ENCODE measurements at places on chromosomes 1 and 21.

GRCh38 chr1:100834777-100835660, 59.6 kb downstream of the EXTL2 start:
- DNase-seq = no peak

DNA sequence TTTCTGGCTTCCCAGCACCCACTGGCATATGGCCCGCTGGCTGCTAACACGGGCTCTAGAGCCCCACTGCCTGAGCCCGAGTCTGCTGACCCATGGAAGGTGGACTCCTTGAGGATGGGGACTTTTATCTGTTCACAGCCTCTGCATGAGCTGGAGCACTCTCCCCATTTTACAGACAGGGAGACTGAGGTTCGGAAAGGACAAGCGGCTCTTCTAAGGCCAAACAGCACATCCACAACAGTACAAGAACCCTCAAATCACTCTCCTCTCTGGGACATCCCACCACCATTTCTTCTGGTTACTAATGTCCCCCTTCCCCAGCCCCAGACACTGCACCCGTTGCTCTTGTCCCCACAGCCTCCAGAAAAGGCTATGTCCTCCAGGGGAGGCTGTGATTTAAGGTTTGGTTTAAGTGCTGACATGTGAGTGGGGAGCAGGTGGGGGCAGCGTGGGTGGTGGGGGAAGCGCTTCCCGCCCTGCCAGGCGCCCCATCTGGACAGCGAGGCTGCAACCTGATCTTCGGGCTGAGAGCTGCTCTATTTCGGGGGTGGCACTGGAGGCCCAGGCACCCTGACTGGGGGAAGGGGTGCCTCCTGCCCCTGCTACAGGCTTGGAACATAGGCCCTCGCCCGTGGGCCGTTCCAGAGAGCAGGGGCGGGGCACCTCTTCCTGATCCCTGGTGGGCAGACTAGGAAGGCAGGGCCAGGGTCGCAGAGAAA, 104.8 kb upstream of the WNT4 start:
- DNase-seq = no peak

DNA sequence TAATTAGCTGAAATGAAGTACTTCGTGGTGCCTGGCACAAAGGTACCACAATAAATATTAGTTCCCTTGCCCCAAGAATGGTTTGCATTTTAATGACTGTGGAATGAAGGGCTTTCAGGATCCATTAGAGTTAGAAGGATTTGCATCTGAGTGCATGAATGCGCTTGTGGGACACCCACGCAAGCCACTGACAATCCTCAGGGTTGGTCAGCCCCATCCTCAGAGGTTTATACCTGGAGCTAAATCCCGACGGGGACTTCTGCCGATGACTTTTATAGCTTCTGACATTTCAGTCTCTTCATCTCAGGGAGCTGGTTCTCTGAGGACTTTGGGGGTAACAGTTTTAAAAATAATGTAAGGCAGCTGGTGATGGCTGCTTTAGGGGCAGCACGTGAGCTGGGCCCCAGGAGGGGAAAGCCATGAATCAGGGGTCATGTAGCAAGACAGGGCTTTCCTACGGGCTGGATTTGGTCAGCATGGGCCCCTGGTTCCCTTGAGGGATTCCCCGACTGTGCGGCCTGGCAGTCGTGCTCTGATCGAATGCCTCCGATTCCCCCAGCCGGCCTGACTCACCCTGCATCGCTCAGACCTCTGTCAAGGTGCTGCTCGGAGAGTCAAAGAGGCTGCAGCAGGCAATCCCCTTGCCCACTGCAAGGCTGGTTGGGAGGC, 20.8 kb upstream of the IL10 start:
- DNase-seq = no peak

DNA sequence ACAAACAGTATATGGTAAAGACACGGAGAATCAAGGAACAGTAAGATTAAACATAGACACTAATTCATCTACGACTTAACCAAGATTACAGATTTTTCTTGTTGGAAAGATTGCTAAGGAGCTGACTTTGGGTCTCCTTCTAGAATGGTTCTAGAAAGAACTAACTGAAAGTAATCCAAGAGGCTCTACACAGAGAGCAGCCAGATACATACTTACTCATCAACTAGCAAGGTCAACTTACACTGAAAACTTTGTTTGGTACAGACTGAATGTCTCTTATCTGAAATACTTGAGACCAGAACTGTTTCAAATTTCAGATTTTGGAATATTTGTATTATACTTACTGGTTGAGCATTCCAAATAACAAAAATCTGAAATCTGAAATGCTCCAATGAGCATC, 5.8 kb downstream of the C21orf91 start:
- DNase-seq = no peak

DNA sequence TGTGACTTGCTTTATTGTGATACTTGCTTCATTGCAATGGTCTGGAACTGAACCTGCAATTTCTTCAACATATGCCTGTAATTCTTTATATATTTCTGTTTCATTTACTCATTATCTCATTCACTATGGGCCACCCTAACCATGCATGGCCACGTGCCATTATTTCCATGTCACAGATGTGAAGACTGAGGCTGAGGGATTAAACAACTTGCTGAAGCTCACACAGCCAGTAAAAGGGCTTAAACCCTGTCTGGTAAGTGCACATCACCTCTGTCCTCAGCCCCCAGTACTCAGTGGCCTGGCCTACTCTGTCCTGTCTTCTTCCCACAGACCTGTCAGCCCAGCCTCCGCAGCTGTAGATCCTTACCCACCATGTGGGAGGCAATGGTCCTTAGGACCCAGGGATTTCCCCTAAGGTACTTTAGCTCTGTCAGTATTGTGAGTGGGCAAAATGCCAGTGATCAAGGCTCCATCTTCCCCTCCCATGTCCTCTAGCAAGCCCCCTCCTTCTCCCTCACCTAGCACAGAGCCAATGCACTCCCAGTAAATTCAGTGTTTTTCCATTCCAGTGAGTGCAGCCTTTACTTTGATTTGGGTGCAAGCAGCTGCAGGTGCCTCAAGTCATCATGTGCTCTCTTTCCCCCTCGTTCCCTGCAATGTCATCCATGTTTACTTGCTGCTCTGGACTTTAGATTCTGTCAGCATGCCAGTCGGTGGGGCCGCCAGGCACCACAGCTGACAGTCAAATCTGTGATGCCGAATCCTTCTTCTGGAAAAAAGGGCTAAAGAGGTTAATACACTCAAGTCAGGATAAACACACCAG, 228.2 kb upstream of the PROX1 start:
- no peak for DNase-seq

DNA sequence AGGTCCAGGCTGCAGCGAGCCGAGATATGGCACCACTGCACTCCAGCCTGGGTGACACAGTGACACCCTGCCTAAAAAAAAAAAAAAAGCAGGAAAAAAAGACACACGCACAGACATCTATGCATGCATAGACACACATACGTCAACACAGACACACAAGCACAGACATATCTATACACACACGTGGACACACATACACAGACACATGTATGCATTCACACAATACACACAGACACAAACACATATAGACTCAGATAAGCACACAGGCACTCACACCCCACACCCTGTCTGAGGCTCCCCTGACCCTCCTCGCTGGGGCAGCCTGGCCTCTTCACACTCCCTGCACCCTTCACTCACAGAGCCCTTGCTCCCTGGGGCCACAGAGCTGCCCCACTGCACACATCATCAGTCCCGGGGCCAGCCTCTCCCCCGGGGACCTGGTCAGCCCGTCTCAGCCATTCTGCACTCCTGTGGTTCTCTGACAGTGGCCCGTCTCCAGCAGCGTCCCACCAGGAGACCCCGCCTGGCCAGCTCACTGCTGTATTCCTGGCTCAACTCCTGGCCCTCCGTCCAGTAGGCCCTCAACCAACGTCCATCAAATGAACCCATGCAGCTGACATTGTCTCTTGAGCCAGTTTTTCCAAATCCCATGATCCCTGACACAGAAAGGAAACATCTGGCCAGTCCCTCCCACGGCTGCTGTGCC, 4.6 kb upstream of the PRKCZ start:
- no peak for DNase-seq

Data from hippocampal formation (tissue), 2 donors.